ENCODE measurements at places on chromosomes 13 and 19. TPM values are rescaled to one million over a fixed set of nuclear protein-coding genes. Genes with fewer than 3 reads are reported as not detected.
A peak's percentile ranks its signal among the peaks of the same experiment; 100 is the strongest.

GRCh38 chr19:31260171-31260933 lies 88.9 kb downstream of the TSHZ3 start:
- no peaks in the 10 kb centered on the region for H3K36me3 ChIP-seq
- no peak overlapping the region for H3K27ac ChIP-seq
- no peak for DNase-seq
- no peak overlapping the region for H3K4me3 ChIP-seq

DNA sequence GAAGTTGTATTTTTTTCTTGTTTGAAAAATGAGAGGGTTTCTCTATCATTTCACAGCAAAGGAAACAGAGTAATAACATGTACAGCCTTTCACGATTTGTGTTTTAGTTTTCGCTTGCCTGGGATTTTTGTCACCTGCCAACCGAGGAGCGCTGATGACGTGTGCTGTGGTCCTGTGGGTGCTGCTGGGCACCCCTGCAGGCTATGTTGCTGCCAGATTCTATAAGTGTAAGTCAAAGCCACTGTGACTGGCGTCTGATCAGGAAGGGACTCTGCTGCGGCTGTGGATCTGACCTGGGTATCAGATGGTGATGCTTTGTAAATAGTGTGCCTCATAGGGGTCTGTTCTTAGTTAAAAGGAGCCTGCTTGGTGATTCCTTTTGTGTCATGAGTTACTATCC lies 45.6 kb downstream of the TM9SF2 start:
- H3K27ac ChIP-seq = no peak overlapping the region
- peaks cover 63% of the 10 kb centered on the region for H3K36me3 ChIP-seq
- DNase-seq = no peak
- H3K4me1 ChIP-seq = no peaks in the 10 kb centered on the region

GRCh38 chr19:3055741-3056416 lies 6.4 kb downstream of the TLE5 start:
- peak overlapping the region; percentile 72 for H3K27ac ChIP-seq
- peak; percentile 79 for DNase-seq
- H3K36me3 ChIP-seq = peaks cover 25% of the 10 kb centered on the region
- no peaks in the 10 kb centered on the region for H3K27me3 ChIP-seq
- no peak overlapping the region for H3K4me3 ChIP-seq
- peaks cover 62% of the 10 kb centered on the region for H3K4me1 ChIP-seq

ADM5 gene
- total RNA-seq = not detected

CXCL17 gene
- total RNA-seq = not detected

SOHLH2 gene
- total RNA-seq = not detected

SLC5A5 gene
- total RNA-seq = not detected

Measured in transverse colon (tissue), 4 donors.